ENCODE measurements at places on chromosomes 1 and 21.

- no peak for DNase-seq
Measured at GRCh38 chr1:69483246-69483645, 84.5 kb upstream of the LRRC7 start.

- DNase-seq: no peak
Measured at GRCh38 chr1:175168782-175169181, 23.8 kb downstream of the KIAA0040 start.

DNA sequence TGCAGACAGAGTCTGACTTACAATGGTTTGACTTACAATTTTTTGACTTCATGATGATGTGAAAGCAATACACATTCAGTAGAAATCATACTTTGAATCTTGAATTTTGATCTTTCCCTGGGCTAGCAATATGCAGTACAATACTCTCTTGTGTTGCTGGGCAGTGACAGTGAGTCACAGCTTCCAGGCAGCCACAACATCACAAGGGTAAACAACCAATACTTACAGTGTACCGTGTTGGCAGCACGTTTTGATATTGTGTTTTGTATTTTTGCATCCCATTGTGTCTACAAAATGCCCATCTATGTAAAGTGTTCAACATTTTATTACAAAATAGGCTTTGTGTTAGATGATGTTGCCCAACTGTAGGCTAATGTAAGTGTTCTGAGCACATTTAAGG lies 150.9 kb downstream of the NTMT2 start:
- DNase-seq: no peak

- no peak for DNase-seq
Measured at GRCh38 chr1:112517231-112517630, 8.5 kb downstream of the WNT2B start.

GRCh38 chr21:43935711-43936110 lies 70.7 kb downstream of the AGPAT3 start:
- DNase-seq: no peak

Data from NCI-H187 treated with DMSO at 0.1 percent for 48 hours (cell line).